Prostate gland (tissue), 2 donors: ENCODE measurements at places on chromosomes 7 and 10. TPM values are rescaled to one million over a fixed set of nuclear protein-coding genes. Genes with fewer than 3 reads are reported as not detected.

DNA sequence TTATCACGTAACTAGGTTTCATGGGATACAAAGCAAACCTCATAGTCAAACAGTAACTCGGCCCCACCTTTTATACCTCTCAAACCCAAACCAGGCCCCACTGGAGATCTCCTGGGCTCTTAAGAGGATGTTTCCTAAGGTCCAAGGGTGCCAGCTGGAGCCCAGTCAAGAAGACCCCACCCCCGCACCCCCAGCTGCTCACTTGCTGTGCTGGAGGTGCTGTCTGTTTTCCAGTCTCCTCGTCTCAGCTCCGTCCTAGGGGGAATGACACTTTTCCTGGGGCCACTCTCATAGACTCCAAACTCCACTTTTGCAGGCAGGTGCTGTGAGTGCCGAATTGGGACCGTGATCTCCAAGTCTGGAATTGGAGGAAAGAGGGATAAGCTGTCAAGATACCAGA, 22.7 kb upstream of the TM9SF3 start:
- no peak for DNase-seq

- DNase-seq, result no peak
Measured at GRCh38 chr10:44958196-44958897, 1.3 kb upstream of the RASSF4 start.

GRCh38 chr10:91935886-91936285, 12.3 kb downstream of the BTAF1 start:
- DNase-seq, result no peak

- DNase-seq, result peak; percentile 76
Measured at GRCh38 chr7:158432369-158433341, 155.0 kb downstream of the PTPRN2 start.

GRCh38 chr10:102334101-102334500, 61.4 kb upstream of the NFKB2 start:
- no peak for DNase-seq

DNA sequence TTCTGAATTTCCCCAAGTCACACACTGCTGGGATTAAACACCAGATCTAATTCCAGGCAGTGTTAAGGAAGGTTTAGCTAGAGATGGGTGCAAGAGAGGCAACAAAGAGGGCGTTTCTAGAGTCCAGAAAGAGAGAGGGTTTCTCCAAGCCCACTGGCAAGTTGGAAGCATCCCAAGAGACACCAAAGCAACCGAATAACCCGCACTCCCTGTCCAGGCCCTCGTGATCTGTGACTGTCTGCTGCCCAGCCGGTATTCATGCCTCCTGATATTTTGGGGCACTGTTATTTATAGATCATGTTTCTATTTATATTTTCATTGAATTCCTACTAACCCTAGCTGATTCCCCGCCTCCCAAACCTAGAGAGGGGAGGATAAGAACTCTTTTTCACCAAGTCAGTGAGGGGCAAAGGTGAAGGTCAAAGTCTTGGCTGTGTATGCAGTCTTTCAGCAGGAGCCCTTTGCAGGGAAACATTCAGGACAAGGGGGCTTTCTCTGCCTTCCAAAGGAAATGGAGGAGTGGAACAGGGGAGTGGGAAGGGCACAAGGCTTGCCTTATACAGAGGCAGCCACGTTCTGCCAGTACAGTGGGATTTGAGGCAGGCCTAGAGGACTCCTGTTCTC, 103.6 kb downstream of the SH3PXD2A start:
- DNase-seq, result no peak

- no peak for DNase-seq
Measured at GRCh38 chr10:29535778-29536453, 98.9 kb downstream of the SVIL start.

DNA sequence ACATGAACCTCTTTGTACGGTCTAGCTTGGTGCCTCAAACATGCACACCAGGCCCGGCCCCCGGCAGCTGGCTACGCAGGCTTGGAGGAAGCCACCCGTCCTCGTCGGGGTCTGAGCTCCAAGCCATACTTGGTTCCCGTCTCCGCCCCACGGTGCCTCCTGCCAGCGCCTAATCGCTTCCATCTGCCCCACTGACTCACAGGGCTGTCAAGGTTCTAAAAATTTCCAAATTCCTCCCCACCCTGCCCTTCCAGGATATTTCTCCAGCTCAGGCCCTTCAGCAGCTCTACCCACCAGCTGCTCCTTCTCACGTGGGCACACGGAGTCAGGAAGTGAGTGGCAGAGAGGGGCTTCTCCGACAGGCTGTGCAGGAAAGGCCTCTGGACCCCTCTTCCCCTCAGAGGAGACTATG, 38.8 kb downstream of the TMEM270 start:
- no peak for DNase-seq

- DNase-seq, result no peak
Measured at GRCh38 chr7:73364006-73364728, 36.2 kb downstream of the FKBP6 start.

GRCh38 chr10:96691761-96692160, 28.6 kb downstream of the PIK3AP1 start:
- DNase-seq, result no peak

- no peak for DNase-seq
Measured at GRCh38 chr10:116704926-116705325, 37.4 kb downstream of the HSPA12A start.

DNA sequence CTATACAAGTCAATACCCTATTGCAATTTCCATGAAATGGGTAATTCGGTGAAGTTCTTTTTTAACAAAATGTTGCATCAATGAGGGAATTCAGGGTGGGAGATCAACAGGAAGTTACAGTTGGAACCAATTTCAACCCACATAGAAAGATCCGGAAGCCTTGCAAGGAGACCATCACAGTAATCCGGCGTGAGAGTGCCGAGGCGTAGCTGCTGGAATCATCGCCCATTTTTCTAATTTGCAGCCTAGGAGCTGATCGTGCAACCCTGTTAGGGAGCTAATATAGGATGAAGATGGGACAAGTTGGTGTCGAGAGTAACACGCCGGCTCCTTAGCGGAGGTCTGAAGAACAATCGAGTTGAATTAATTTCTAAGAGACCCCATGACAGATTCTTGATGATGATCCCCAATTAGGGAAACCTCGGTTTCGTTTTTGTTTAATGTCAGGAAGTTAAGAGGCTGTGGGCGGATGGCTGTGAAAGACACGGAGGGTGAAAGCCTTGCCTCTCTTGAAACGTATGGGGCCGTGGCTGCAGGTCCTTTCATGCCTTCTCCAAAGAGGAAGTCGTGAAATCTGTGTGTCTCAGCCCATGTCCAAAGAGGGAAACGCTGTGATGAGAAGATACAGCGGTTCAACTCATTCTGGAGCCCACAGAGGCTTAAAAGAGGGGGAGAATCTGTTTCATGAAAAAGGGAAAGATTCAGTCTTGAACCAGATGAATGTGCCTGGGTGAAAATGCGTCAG, 51.2 kb upstream of the CARD11 start:
- DNase-seq, result no peak

DNA sequence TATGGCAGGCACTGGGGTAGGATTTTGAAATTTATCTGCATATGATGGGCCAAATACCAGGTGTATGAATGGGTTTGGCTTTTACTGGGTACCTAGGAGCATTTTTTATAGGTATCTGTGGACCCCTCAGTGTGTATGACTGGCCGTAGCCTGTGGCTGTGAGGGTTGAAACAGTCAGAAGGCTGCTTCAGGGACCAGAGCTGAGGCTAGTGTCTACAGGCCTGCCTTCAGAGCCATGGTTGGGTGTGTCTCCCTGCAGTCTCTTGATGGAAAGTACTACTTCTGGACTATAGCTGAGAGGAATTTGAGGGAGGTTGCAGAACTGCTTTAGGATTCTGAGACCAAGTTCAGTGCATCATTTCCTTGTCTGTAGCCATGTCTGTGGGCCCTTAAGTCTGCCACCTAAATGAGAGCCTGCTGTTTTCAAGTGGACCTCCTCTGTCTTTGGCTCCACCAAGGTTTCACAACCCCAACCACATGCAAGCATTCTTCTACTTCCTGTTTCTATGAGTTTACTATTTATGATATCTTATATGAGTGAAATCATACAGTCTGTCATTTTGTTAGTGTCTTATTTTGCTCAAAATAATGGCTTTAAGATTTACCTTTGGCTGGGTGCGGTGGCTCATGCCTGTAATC, 19.9 kb upstream of the ZNF138 start:
- DNase-seq, result no peak

GRCh38 chr10:1677307-1677939, 59.9 kb downstream of the ADARB2 start:
- no peak for DNase-seq

- no peak for DNase-seq
Measured at GRCh38 chr10:6072215-6072934, 10.2 kb upstream of the IL2RA start.

NRCAM gene
- 3.1 TPM for total RNA-seq

CROT gene
- 17.0 TPM for total RNA-seq

BMPER gene
- 8.4 TPM for total RNA-seq

SLC26A5 gene
- total RNA-seq, result 1.5 TPM

PPP1R3C gene
- total RNA-seq, result 10.6 TPM
